ENCODE measurements at places on chromosomes 3 and 15. TPM values are rescaled to one million over a fixed set of nuclear protein-coding genes. Genes with fewer than 3 reads are reported as not detected.

- no peak for DNase-seq
- H3K36me3 ChIP-seq = no peaks in the 10 kb centered on the region
- H3K4me1 ChIP-seq = no peaks in the 10 kb centered on the region
- no peak overlapping the region for H3K27ac ChIP-seq
- no peak overlapping the region for H3K4me3 ChIP-seq
Observed at GRCh38 chr3:192011137-192011536, 550.2 kb downstream of the PYDC2 start.

DNA sequence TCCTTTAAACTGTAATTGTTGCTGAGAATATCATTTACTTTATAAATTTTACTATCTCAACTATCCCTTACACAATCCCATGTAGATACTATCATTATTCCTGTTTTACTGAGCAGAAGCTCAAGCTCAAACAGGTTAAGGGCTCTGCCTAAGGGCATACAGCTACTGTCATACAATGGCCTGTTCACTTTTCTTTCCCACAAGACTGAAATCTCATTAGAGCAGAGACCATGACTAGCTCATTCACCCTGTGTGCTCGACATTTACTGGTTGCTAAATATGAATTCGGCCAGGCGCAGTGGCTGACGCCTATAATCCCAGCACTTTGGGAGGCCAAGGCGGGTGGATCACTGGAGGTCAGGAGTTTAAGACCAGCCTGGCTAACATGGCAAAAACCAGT, 1.6 kb upstream of the MESP2 start:
- no peaks in the 10 kb centered on the region for H3K36me3 ChIP-seq
- H3K4me1 ChIP-seq = peaks cover 13% of the 10 kb centered on the region
- H3K27me3 ChIP-seq = no peaks in the 10 kb centered on the region
- no peak for DNase-seq
- H3K27ac ChIP-seq = no peak overlapping the region
- H3K4me3 ChIP-seq = no peak overlapping the region

DNA sequence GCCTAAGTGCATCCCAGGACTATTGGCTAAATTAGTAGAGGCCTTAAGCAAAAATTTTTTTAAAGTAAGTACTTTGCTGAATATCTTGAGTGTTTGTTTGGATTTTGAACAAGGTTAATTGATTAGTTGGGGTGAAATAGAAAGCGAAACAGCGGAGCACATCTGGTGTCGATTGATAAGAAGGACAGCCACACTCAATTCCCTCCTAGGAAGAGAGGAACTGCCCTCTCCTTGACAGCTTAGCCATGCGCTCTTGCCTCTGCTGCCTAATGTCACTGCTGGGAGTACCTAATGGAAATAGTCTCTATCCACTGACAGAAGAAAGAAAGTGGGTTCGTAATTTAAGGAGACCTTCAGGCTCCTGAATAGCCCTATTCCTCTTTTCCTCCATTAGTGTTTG, 943.6 kb downstream of the DIPK2A start:
- H3K36me3 ChIP-seq = no peaks in the 10 kb centered on the region
- DNase-seq = no peak
- no peaks in the 10 kb centered on the region for H3K4me1 ChIP-seq
- H3K27ac ChIP-seq = no peak overlapping the region
- H3K4me3 ChIP-seq = no peak overlapping the region

- no peaks in the 10 kb centered on the region for H3K36me3 ChIP-seq
- no peak for DNase-seq
- H3K4me3 ChIP-seq = no peak overlapping the region
- H3K27ac ChIP-seq = no peak overlapping the region
- no peaks in the 10 kb centered on the region for H3K4me1 ChIP-seq
Observed at GRCh38 chr15:89225588-89225987, 4.2 kb upstream of the RLBP1 start.

The FGD5 gene
- total RNA-seq = 8.6 TPM

The RHCG gene
- total RNA-seq = not detected

Data from Peyer's patch (tissue), 4 donors.